ENCODE measurements at places on chromosomes 1 and 21.

GRCh38 chr1:113760102-113761080 lies 1.1 kb upstream of the PHTF1 start:
- no peak for DNase-seq

DNA sequence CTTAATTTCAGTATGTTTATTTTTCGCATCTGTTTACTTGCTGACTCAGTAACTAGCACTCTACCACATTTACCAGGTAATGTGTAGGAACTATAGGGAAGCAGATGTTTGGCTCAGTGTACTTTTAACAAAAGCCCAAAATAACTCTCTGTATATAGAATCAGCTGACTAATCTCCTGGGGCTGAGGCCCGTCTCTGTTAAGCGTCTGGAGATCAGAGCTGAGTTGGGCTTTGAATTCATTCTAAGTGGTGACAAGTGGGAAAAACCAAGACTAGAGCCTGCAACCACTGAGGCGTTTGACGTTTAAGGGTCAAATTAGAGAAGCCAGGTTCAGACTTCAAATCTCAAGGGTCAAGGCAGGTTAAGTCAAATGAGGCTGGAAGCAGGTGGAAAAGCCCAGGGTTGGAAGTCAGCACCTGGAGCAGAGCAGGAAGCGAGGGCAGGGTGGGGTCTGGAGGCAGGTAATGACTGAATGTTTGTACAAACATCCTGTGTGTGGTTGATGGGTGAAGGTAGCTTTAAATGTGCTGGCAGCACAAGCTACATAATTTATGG lies 56.8 kb upstream of the LYST start:
- DNase-seq = no peak

GRCh38 chr1:91513706-91514105 lies 13.1 kb downstream of the CDC7 start:
- DNase-seq = no peak

- DNase-seq = no peak
Observed at GRCh38 chr1:8323706-8324105, 5.8 kb downstream of the SLC45A1 start.

- DNase-seq = no peak
Observed at GRCh38 chr21:45709173-45709572, 65.6 kb downstream of the PCBP3 start.

DNA sequence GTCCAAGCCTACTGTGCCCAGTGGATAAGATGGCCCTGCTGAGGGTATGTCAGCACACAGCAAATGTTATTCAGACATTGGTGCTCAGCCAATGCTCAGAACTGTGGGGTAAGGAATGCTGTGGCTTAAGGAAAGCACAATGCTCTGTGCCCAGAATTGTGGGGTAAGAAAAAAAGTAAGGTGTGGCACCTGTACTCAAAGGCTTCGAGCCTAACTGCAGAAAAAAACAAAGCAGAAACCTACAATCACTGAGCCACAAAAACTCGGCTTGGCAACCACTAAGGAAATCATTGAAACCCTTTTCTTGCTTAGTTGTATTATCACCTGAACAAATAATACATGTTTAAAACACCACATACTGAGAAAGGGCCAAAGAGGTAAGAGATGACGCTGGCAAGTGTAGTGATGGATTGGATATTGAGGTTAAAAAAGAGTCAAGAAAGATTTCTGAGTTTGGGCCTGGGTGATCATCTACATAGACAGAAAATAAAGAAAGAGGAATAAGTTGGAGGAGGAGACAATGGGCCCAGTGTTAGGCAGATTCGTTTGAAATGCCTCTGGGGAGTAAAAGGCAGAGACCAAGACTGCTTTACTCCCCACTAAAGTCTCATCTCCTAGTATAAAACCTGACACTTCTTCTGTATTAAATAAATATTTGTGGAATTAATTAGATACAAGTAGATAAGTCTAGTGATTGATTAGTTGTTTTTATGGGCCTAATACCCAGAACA lies 25.9 kb upstream of the ATP1A1 start:
- DNase-seq = no peak

DNA sequence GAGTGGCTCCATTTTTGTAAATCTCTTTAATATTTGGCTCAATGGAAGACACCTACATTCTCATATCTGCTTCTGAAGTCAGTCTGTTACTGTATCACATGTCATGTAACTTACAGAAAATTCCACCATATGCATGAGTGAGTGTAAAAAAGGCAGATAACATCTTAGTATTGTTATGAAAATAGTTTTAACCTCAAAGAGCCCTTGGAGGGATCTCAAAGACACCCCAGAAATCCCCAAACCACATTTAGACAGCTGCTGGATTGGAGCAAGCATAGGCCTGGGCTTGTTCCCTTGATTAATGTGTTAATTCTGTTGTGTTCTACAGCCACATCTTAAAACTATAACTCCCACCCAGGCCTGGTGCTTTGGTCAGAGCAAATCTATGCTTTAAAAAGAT lies 16.9 kb downstream of the MACO1 start:
- no peak for DNase-seq

GRCh38 chr1:154987326-154987725 lies 4.2 kb downstream of the FLAD1 start:
- DNase-seq = no peak

DNA sequence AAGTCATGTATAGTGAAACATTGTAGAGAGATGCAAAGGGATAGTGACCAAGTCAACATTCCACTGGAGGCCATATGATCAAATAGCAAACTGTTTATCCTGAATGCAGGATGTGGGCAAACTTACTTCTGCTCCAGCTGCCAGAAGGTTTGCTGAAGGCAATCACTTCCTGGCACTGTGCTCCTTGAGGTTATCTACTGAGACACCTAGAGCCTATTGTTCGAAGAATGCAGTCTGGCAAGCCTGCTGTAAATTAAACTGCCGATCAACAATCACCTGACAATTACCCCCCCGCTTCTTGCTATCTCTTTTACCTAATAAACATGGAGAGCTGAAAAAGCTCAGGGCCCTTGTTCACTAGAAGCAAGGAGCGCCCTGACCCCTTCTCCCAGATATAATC lies 139.4 kb upstream of the B3GALT2 start:
- DNase-seq = no peak

DNA sequence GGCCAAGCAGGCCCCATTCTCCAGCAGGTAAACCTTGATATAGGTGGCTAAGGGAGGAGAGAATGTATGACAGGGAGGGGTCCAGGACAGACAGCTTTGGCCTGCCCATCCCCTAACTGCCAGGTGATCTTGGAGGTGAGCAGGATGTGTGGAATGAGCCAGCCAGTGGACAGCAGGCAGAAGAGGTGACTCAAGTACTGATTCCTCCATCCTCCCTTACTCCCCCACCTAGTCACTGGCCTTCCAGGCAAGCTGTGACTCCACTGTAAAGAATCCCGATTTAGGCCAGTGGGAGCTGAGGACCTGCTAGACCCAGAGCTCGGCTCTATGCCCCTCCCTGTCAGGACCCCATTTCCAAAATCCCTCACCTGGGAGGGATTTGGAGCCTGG lies 36.6 kb downstream of the RIMS3 start:
- no peak for DNase-seq

- DNase-seq = no peak
Observed at GRCh38 chr21:31900121-31900895, 27.5 kb downstream of the HUNK start.

- no peak for DNase-seq
Observed at GRCh38 chr1:53616927-53617326, 122.0 kb downstream of the GLIS1 start.

GRCh38 chr1:25724966-25725365 lies 75.0 kb upstream of the SELENON start:
- DNase-seq = no peak

DNA sequence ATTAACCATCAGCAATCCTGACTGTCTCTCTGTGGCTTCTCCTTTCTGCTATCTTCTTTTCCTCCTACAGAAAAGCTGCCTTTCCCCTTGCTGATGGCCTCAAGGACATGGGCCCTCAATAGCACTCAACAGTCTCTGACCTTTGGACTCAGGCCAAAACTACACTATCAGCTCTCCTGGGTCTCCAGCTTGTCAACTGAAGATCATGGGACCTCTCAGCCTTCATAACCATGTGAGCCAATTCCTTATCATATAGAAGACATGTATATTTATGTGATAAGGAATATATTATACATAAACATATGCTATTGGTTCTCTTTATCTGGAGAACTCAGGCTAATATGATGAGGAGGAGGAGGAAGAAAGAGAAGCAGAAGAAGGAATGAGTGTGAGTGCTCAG lies 91.8 kb upstream of the GJB5 start:
- DNase-seq = no peak

GRCh38 chr1:16438924-16439323 lies 1.6 kb upstream of the NECAP2 start:
- DNase-seq = no peak

DNA sequence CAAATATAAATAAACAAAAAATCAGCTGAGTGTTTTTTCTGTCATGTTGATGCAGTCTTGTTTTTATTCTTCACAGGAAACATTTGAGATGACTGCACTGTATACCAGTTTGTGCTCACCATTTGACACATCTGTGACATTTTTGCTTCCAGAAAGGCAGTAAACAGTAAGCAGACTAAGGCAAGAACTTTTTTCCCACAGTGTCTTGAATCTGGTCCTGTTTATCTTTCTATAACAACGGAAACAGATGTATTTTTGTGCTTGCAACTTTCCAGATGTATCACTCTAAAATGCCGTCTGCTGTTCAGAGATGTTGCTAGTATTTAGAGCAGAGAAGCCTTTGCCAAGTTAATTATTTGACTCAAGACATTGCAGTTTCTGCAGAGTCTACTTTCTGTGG lies 105.5 kb downstream of the ZC3H11B start:
- DNase-seq = no peak

- no peak for DNase-seq
Observed at GRCh38 chr1:205444931-205445645, 10.8 kb downstream of the BLACAT1 start.

DNA sequence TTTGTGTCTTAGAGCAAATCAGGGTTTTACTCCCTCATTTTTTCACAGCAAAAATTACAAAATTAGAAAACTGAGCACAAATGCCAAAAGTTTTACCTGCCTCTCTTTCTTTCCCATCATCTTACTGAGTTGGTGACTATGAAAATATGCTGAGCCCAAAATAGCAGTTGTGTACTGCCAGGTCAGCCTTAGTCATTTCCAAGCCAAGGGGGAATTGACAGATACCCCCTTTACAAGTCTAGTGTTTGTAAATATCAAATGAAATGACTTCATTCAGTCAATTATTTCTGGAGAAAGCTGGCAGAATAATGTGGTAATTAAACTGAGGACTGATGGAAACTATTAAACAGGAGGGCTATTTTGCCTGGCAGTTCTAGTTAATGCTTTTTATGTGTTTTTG lies 11.4 kb upstream of the GORAB start:
- no peak for DNase-seq

- no peak for DNase-seq
Observed at GRCh38 chr1:31795801-31796621, 19.8 kb downstream of the SPOCD1 start.

DNA sequence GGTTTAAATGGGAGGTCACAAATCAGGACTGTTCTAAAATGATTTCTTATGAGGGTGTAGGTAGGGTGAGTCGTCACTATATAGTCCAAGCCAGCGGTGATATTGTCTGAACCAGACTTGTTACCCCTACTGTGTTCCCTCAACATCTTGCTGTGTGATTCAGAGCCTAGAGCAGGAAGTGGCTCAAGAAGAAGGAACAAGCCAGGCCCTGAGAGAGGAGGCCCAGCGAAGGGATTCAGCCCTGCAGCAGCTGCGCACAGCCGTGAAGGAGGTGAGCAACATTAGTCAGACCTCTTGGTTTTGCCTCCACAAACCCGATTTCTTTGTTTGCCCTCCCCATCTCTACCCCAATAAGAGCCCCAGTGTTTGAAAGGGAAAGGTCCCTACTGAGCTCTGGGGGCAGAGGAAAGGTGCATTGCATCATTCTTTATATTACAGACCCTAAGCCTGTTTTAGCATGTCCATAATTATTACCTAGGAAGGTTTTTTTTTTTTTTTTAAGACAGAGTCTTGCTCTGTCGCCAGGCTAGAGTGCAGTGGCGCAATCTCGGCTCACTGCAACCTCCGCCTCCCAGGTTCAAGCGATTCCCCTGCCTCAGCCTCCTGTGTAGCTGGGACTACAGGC lies 5.0 kb upstream of the SH3BGRL3 start:
- DNase-seq = no peak

- DNase-seq = no peak
Observed at GRCh38 chr1:231000639-231001038, 21.7 kb downstream of the ARV1 start.

DNA sequence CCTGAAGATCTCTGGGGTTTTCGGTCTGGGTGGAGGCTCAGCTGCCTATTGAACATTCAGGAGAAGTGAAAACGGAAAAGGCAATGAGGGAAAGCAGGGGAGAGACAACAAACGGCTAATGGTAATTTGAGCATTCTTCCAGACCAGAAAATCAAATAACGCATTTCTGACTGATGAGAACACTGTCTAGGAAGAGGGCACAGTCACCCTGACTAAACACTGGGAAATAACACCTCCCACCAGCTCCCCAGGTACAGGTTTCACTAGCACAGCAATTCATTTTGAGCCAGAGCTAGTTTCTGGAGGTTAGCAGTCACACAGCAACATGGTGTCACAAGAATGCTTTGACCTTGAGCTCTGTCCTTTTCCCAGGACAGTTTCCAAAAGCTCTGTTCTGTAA lies 21.1 kb downstream of the NCF2 start:
- DNase-seq = no peak

- no peak for DNase-seq
Observed at GRCh38 chr1:98480271-98480670, 181.2 kb upstream of the SNX7 start.

GRCh38 chr1:67612788-67613241 lies 72.2 kb upstream of the GADD45A start:
- DNase-seq = no peak
